ENCODE measurements at places on chromosomes 11 and 22. TPM values are rescaled to one million over a fixed set of nuclear protein-coding genes. Genes with fewer than 3 reads are reported as not detected.

- no peak overlapping the region for H3K4me3 ChIP-seq
- no peak for DNase-seq
- no peaks in the 10 kb centered on the region for H3K36me3 ChIP-seq
- H3K4me1 ChIP-seq, result peaks cover 46% of the 10 kb centered on the region
- H3K27ac ChIP-seq, result no peak overlapping the region
These were observed 5.1 kb upstream of the CALCA start for GRCh38 chr11:14977101-14977880.

GRCh38 chr22:17431179-17431578 lies 61.9 kb downstream of the CECR2 start:
- peak overlapping the region; percentile 51 for H3K27ac ChIP-seq
- DNase-seq, result no peak
- H3K27me3 ChIP-seq, result no peaks in the 10 kb centered on the region
- H3K36me3 ChIP-seq, result no peaks in the 10 kb centered on the region
- peaks cover 75% of the 10 kb centered on the region for H3K4me1 ChIP-seq
- H3K4me3 ChIP-seq, result no peak overlapping the region

- H3K27me3 ChIP-seq, result no peaks in the 10 kb centered on the region
- no peak overlapping the region for H3K4me3 ChIP-seq
- peaks cover 4% of the 10 kb centered on the region for H3K36me3 ChIP-seq
- H3K27ac ChIP-seq, result no peak overlapping the region
These were observed 12.1 kb downstream of the ELP4 start for GRCh38 chr11:31521497-31522150.

GRCh38 chr11:69573761-69574607 lies 67.0 kb upstream of the CCND1 start:
- no peak overlapping the region for H3K27ac ChIP-seq
- H3K4me1 ChIP-seq, result no peaks in the 10 kb centered on the region
- no peak overlapping the region for H3K4me3 ChIP-seq
- no peaks in the 10 kb centered on the region for H3K27me3 ChIP-seq
- H3K36me3 ChIP-seq, result no peaks in the 10 kb centered on the region

Gene PLAAT2
- total RNA-seq, result 0.25 TPM

GRCh38 chr11:47387944-47388696 lies 9.8 kb upstream of the SPI1 start:
- no peak overlapping the region for H3K27ac ChIP-seq
- no peaks in the 10 kb centered on the region for H3K36me3 ChIP-seq
- H3K27me3 ChIP-seq, result no peaks in the 10 kb centered on the region
- DNase-seq, result no peak
